Mucosa of gallbladder (tissue), 1 donor: ENCODE measurements at places on chromosomes 5 and 9.

DNA sequence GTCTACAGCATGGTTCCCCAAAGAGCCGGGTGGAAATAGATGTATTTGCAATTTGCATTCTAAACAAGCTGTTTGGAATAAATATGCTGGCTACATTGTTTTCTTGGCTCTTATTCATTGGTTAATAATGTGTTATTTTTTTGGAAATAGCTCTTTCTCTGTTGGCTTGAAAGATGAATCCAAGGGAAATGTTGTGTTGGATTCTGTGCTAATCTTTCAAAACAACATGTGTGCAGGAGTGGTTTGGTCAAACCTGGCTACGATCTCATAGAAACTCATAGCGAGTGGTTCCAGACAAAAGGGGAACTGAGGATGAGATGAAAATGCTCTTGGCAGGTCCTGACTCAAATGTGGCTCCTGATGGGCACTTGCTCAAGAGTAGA, 63.7 kb upstream of the CXCL14 start:
- no peak for DNase-seq

GRCh38 chr5:66826696-66827095, 230.5 kb downstream of the MAST4 start:
- DNase-seq, result no peak

DNA sequence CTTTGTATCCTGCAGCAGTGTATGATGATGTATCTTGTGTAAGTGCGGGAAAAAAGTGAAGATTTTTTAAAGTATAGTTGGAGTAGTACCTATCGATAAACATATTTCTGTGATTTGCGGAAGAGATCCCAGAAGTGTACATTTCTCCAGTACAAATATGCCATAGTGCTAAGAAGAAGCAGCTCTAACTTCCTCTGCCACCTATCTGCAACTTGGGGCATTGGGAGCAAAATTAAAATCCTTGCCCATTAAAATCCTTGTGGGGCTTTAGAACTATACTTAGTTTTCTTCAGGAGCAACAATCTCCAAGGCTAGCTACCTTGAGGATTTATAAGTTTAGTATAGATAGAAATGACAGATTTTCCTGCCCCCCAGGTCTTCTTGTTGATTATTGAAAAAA, 123.7 kb downstream of the VCAN start:
- DNase-seq, result no peak

- peak; percentile 23 for DNase-seq
Measured at GRCh38 chr9:35732800-35733541, 505 bp downstream of the CREB3 start.

DNA sequence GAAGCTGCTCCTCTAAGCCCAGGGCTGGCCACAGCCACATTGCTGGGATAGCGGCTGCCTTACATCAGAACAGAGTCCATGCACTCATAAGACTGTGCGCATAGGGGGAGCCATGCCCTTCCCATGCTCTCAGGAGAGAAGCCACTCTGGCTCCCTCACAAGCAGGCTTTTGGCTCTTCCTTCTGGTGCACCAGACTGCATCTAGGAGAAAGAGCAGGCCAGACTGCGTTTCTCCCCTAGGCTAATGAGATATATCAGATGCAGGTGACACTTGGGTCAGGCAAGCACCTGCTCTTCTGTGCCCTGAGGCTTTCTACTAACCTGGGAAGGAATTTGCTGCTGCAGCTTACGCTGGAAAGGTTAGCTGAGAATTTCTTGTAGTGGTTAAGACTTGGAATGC, 43.2 kb upstream of the BRINP1 start:
- no peak for DNase-seq

DNA sequence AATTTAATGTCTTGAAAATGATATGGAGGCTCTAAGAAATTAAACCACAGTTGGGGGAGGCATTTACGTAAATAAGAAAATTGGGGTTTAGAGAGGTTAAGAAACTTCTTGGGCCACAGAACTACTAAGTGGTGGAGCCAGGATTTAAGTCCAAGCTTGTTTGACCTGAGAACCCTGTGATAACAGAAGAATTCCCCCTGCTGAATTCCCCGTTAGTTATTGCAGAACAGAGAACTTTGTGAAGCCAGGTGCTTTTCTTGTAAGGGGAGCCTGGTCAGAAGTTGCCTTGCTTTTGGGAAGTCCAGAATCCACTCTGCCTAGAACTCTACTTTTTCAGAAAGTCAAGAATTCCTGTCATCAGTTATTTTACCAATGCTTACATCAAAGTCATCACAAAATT, 309.3 kb upstream of the SEMA6A start:
- DNase-seq, result no peak

- DNase-seq, result peak; percentile 38
Measured at GRCh38 chr5:56910210-56910965, 992 bp downstream of the SETD9 start.

GRCh38 chr9:124593651-124594058, 86.5 kb upstream of the NR5A1 start:
- DNase-seq, result peak; percentile 54

DNA sequence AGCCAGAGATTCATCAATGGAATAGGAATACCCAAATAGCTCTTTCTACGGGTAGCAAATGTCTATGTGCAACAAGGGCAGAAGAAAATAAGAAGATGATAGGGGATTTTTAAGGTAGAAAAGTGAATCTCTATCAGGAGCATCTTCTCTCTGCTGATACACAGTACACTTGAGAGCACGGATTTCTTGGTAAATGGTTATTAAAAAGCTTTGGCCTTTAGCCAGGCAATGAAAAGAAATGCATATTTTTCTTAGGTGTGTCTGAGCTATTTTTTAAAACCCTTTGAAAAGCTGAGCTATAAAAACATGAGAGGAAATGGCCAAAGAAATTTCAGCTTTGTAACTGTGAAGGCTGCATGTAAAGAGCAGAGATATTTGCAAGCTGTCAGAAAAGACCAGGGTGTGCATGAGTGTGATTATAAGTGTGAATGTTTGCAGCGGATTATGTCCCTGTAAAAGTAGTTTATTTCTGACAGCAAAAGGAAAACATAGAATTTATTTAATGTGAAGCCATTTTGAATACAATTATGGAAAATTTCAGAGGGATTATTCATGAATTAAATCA, 487.1 kb upstream of the PIK3R1 start:
- no peak for DNase-seq

DNA sequence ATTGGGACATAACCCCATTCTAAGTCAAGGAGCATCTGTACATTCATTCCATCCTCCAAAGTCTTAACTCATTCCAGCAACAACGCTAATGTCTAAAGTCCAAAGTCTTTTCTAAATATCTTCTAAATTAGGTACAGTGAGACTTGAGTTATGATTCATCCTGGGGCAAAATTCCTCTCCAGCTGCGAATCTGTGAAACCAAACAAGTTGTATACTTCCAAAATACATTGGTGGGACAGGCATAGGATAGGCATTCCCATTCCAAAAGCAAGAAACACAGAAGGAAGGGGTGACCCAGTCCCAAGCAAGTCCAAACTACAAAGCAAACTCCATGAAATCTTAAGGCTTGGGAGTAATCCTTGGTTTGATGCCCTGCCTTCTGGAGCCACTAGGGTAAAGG, 97.6 kb upstream of the FANCC start:
- DNase-seq, result no peak

- DNase-seq, result no peak
Measured at GRCh38 chr5:107500840-107501239, 169.9 kb downstream of the EFNA5 start.

- peak; percentile 93 for DNase-seq
Measured at GRCh38 chr9:128115187-128116103, 12.1 kb downstream of the PTGES2 start.

GRCh38 chr5:61866930-61867329, 439.1 kb upstream of the KIF2A start:
- DNase-seq, result no peak

DNA sequence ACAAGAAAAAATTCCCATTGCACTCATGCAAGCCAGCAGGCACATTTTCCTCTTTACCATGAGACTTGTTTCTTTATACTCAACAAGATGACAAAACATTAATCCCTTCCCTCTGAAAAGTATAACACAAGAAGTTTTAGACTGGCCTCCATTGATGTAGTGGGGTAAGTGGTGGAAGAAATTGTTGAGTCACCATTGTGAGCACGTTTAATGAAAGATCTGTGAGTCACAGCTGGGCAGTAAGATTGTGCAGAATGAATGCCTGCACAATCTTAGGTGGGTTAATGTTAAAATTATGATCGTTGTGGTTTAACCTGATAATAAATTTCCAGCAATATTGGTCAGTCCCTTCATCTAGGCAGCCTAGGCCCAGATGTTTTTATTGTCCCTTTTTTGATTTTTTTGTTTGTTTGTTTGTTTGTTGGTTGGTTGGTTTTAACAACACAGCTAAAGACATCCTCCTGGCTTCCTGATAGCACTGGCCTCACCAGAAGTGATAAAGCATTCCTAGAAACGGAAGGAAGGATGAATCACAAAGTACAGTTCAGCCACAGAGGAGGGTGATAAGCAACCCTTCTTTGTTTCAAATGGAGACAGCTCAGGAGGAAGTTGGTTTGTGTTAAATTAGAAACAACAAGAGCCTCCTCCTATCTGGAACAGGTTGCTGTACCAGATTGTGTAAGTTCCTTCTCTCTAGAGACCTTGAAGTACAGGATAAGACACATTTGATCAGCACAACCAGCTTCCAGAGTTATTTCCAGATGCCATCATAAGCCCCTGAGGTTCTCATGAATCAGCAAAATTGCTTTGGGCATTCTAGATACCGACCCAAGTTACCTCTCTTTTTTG, 40.3 kb downstream of the SLC24A2 start:
- DNase-seq, result no peak

GRCh38 chr9:6640268-6641051, 5.1 kb downstream of the GLDC start:
- DNase-seq, result no peak

DNA sequence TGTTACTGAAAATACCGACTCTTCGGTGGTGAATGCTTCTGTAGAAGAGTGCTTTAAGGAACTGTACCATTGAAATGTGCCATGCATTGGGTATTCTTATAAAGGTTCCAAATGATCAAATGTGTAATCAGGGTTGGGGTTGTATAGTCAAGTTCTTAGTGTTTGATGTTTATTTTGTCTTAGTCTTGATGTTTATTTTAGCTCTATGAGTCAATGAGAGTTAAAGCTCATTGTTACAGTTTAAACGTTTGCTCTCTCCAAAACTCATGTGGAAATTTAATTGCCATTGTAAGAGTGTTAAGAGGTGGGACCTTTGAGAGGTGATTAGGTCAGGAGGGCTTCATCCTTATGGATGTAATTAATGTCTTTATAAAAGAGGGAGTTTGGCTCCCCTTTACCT, 153.0 kb downstream of the FER start:
- no peak for DNase-seq

GRCh38 chr9:116574027-116574679, 113.0 kb upstream of the TRIM32 start:
- DNase-seq, result peak; percentile 20

GRCh38 chr5:74360535-74361210, 279.9 kb downstream of the ENC1 start:
- DNase-seq, result no peak

GRCh38 chr9:126624479-126624826, 10.7 kb downstream of the LMX1B start:
- no peak for DNase-seq

DNA sequence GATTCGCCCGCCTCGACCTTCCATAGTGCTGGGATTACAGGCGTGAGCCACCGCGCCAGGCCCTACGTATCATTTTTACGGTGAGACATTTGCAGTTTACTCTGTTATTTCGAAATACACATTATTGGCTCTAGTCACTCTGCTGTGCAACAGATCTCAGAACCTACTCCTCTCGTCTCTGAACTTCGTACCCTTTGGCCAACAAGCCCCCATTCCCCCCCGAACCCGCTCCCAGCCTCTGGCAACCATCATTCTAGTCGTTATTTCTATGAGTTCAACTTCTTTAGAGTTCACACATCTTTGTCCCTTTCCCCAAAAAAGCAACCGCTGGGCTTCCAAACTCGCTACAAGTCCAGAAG, 735 bp downstream of the PTGR1 start:
- no peak for DNase-seq
